HS-5 (cell line): ENCODE measurements at places on chromosomes 12 and 14.

DNA sequence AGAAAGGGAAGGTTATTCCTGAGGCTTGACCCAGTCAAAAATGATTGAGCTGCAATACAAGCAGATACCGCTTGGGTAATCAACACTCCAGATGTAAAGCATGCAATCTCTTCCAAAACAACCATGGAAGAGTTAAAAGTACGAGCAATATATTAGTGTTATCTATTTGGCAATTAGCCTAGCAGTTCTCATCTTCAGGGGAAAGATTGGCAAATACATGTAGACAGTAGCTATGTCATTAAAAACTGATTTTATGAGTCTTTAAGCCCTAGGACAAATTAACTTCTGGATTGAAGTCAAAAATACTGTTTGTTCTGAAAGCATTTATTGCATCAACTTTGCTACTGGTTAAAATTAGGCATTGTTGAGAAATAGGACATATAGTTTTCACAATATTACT, 9.3 kb upstream of the GYS2 start:
- no peak for DNase-seq

DNA sequence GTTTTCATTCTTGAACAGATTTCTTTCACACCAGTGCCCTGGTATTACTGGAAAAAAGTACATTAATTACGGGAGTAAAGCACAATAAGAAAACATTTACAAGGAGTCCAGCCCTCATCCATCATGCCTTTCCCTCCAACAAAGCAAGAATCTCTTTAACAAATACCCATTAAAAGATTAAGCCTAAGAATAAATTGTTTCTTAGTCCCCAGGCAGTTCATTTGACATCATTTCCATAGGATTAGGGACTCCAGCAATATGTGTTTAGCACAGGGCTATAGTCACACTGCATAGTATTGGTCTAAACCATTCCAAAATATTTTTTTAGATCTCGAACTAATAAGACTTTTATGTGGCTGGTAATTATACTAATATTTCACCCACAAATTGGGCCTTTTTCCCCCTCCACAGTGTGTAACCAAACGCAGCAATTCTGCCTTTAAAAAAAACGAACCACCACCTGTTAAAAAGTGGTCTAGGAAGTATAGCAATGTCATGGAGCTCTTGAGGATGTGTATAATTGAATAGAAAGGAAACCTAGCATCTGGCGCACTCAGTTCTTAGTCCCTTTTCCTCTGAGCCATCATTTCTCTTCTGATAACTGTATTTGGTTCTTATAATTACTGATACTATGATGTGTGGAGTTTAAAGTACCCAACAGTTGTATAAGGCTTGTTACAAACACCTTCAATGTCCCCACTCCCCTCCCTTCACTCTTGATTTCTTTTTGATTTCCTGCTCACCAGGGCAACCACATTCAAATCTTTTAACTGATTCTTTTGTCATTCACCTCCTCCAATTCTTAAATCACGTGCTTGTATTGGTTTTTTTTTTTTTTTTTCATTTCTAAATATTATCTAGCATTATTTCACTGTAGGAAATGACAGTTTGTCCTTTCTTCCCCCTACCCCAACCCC, 138.7 kb downstream of the ETV6 start:
- no peak for DNase-seq

DNA sequence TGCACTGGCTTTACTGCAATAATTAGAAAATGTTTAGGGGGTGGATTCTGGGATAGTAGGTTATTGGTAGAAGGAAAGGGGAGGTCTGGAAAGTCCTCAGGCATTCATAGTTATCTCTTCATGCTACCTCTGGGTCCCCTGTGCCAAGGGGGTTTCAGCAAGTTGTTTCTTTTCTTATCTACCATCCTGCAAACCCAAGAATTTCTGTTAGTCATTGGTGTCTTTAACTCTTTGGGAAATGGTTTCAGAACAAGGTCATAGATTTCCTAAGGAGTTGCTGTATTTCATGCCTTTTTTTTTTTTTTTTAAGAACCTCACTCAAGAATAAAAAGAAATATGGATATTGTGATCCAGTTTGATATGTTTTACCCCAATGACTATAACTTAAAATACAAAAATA, 63.6 kb downstream of the SLC4A8 start:
- no peak for DNase-seq

DNA sequence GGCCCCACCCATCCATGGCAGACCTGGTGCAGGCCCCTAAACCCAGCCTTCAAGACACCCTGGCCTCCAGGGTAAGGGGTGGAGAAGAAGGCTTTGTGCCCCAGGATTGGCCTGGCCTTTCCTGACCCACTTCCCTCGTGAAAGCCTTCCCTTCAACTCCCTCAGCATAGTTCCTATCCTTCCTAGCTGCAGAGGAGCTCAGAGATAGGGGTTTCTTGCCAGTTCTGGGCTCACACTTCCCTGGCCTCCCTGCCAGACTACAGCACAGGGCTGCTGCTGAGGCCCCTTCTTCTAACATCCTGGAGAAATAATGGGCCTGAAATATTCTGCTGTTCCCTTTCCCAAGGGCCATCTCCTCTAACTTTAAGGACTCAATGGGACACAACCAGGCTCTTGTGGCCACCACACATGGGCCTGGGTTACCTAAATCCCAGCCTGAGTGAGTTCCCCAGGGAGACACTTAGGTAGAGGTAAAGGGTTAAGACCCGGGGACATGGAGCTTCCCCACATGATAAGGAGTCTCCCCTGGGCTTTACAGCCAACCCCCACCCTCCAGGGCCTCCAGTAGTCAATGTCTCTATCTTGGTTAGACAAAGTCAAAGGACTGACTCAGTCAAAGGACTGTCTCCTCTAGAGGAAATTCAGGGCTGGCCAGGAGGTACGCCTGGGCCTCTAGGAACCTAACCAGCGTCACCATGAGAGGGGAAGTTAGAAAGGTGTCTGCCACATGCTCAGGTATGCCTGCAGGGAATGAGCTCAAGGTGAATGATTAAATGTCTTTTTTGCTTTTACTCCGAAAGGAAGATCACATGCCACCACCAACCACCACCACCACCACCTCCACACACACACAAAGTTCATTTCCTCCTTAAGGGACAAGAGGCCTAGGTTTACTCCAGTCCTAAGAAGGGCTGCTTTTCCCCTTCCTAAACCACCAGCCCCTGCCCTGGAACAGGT, 7.1 kb downstream of the ZFP36L1 start:
- no peak for DNase-seq

- DNase-seq, result no peak
Observed at GRCh38 chr14:93064411-93065271, 51.1 kb downstream of the ITPK1 start.

- DNase-seq, result no peak
Observed at GRCh38 chr12:24955853-24956252, 7.0 kb upstream of the BCAT1 start.
